ENCODE measurements at places on chromosomes 2 and 18.

GRCh38 chr2:231988179-231988866, 26.8 kb downstream of the DIS3L2 start:
- no peak for DNase-seq

- DNase-seq, result no peak
Measured at GRCh38 chr2:239788576-239789098, 236.5 kb downstream of the NDUFA10 start.

DNA sequence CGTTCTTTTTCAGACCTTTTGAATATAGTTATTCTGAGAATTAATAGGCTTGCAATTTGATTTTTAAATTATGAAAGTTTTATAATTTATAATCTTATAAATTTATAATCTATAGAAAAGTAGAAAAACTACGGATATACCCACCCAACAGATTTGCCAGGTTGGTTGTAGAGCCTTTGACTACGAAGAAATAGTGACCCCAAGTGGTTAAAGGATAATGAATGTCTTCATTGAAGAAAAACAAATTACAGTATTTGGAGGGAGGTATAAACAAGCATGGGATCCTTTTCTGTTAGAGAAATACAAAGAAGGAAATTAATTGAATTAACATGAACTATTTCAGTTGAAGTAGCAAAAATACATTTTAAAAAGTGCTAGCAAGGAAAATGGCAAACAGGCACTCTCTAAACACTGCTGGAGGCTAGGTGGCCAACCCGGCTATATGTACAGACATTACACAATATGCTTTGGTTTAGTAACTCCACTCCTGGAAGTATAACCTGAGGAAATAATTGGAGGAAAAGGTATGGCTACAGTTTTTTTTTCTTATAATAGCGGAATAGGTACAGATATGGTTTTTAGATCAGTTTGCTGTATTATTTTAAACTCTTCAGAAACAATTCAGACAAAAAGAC, 110.9 kb downstream of the MIB1 start:
- no peak for DNase-seq

DNA sequence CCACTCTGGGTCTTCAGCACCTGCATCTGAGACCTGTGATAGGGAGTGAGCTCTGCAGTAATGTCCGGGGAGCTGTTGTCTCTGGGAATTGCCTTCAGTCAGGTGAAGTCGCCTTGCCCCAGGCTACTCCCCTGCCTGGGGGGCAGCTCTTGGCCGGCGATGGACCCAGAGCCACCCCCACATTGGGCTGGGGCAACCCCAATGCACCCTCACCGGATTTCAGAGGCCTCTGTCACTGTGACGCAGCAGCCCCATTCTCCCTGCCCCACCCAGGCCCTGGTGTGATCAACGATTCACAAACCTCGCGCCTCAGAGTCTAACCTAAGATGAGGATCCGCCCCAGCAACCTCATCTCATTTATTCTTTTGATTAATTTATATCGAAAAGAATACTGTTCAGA, 303.6 kb downstream of the NDUFA10 start:
- DNase-seq, result no peak

DNA sequence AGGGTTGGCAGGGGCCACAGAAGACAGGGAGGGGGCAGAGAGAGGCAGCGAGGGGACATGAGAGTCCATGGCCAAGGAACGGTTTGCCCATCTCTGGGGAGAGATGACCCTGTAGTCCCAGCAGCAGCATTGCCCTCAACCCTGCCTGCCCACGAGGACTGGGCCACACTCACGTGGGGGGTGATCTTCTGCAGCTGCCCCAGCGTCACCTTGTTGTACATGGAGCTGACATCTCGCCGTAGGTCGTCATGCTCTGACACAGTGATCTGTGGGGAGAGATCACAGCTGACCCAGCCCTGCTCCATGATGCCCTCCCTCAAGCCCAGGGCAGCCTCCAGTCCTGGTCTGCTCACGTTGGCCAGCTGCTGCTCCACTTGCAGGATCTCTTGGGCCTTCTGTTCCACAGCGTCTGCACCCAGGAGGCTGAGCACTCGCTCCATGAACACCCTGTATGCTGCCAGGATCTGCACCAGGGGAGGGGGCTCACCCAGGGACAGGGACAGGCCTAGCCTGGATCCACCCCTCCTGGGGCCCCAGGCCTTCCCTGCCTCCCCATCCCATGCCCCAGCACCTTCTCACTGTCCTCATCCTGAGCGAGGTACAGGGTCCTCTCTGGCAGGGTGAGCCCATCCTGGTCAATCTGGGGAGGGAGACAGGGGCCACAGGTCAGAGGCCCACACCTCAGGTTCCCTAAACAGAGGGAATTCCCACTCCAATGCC, 2.8 kb downstream of the ECEL1 start:
- DNase-seq, result no peak

DNA sequence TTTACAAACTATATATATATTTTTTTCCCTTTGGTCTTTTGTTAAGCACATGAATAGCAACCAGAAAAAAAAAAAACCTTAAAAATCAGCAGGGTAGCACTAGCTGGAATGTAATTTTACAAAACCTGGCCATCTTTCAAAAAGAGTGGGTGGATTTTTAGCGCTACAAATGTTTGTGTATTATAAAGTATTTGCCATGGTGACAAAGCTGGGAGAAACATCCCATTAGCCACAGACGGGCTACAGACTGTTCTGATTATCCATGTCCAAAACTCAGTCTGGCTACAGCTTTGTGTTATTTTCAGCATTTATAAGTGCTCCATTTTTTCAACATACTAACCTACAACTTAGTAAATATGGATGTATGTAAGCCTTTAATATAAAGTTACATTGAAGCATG, 249.5 kb upstream of the TANK start:
- DNase-seq, result no peak
